ENCODE measurements at places on chromosomes 5 and 9. TPM values are rescaled to one million over a fixed set of nuclear protein-coding genes. Genes with fewer than 3 reads are reported as not detected.

- DNase-seq = no peak
Measured at GRCh38 chr5:108078345-108078744, 303.6 kb downstream of the FBXL17 start.

DNA sequence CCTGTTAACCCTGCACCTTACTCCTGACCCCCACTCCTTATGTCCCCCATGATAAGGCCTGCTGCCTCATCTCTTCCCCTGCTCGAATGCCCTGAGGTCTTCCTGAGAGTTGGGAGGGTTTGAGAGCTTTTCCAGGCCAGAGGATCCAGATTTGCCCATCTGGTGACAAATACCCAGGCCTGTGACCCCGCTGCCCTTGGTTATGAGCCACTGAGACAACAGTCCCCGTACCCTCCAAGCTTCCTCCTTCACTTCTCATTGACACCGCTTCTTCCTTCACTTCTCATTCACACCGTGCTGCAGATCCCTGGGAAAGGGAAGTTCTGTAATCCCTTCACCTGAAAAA lies 593 bp downstream of the GM2A start:
- no peak for DNase-seq

- DNase-seq = no peak
Measured at GRCh38 chr5:152094060-152094459, 169.4 kb upstream of the GLRA1 start.

DNA sequence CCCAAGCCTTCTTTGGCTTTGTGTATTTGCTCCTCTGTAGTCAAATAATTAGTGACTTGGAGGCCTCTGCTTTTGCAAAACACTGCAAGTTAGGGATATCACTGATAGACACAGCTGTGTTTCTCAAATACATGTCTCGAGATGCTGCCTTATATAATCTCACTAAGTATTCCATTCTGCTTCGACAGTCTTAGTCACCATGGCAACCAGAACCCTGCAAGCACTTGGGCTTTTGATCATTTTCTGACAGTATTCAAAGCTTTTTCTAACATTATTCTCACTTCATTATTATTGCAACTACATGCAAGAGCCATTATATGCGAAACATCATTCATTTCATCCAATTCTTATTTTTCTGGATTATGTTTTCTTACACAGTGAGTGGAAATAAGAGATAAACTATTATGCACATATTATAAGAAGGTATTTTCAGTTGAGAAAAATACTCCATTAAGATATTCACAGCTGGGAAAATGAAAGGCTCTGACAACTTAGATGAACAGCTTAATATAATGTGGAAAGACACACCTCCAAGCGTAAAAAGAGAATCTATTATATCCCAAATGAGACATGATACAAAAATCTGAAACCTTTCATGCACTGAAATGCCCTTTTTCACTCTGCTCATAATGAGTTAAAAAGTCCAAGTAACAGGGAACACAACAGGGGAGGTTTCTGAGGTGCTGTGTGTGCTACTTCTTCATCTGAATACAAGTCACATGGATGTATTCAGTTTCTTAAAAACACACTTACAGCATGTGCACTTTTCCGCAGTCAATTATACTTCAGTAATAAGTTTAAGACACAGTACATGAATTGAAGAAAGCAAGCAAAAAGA lies 93.9 kb downstream of the SCAI start:
- DNase-seq = peak; percentile 6

Gene ST6GALNAC4
- 11.8 TPM for total RNA-seq

- no peak for DNase-seq
Measured at GRCh38 chr5:81808106-81808505, 57.2 kb upstream of the SSBP2 start.

Measured in A673 (cell line).